Cardiac septum (tissue), 1 donor: ENCODE measurements at places on chromosomes 4 and X. TPM values are rescaled to one million over a fixed set of nuclear protein-coding genes. Genes with fewer than 3 reads are reported as not detected.

CTSO gene
- 9.0 TPM for total RNA-seq

FRMPD4 gene
- 2.0 TPM for total RNA-seq

FRG2 gene
- total RNA-seq: not detected

SPANXA2 gene
- not detected for total RNA-seq

SLC25A14 gene
- total RNA-seq: 6.0 TPM

CRMP1 gene
- total RNA-seq: 1.9 TPM

MAML3 gene
- 4.1 TPM for total RNA-seq

HUWE1 gene
- total RNA-seq: 177 TPM

PCDH19 gene
- total RNA-seq: 0.54 TPM

XAGE1A gene
- not detected for total RNA-seq

C4orf51 gene
- not detected for total RNA-seq

UCHL1 gene
- 76.8 TPM for total RNA-seq

BCOR gene
- 24.2 TPM for total RNA-seq

ZNF630 gene
- 2.9 TPM for total RNA-seq

GRCh38 chr4:168886351-168886750, 123.7 kb downstream of the CBR4 start:
- no peak for DNase-seq

DNA sequence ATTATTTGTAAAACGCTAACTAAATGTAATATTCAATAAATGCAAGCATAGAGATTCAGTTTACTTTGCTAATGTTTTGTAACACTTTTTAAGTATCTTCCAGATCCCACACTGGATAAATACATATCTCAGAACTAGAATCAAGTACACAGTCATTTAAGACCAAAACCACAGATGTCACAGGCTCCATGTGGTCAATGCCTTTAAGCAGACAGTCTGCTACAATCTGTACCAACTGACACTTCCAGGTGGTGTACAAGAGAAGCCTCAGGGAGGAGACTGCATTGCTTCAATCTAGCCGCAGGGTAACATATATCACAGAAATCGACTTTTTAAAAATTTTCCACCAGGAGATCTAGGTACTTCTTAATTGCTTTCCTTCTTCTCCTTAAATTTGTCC, 229.6 kb upstream of the DIAPH2 start:
- no peak for DNase-seq

DNA sequence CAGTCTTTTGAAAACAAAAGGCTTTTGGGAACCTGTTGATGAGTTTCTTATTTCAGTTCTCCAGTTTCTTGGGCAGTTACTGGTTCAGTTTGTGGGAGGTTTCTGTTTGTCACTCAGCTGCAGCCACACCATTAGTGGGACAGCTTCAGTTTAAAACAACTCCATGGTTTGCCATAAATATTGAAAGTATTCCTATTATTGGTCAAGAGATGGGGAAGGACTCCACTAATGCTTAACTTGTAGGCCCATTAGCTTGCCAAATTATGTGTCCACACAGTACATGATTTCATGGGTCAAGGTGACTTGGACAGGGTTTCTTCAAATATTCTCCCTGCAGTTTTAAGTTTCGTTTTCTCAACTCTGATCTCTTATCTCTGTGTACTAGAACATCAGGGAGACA, 15.5 kb upstream of the ASIC5 start:
- DNase-seq: no peak

- no peak for DNase-seq
Measured at GRCh38 chrX:131630534-131630933, 86.7 kb downstream of the OR13H1 start.

DNA sequence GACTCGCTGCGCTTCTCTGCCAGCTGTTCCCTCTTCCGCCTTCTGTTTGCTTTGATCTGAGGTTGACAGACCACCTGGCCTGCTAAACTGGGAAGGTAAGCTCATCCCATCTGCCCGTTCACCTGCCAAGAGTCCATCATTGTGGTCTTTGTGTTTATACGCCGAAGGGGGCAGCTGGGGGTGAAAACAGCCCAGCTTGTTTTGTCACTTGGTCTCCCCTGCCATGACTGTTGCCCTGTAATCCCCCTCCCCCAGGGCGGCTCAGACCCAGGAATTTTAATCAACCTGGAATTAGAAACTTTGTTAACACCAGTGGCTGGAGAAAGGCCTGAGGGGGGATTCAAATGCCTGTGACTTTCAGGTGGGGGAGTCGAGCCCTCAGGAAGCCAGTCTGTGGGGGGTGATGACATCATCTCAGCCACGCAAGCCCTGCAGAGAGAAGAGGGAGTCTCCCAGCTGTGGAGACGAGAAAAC, 333.3 kb downstream of the BCOR start:
- no peak for DNase-seq

GRCh38 chr4:14095831-14096230, 468.3 kb upstream of the BOD1L1 start:
- DNase-seq: no peak

- DNase-seq: no peak
Measured at GRCh38 chr4:4666187-4666586, 124.3 kb upstream of the STX18 start.

- DNase-seq: no peak
Measured at GRCh38 chr4:78610546-78611214, 59.1 kb downstream of the ANXA3 start.

DNA sequence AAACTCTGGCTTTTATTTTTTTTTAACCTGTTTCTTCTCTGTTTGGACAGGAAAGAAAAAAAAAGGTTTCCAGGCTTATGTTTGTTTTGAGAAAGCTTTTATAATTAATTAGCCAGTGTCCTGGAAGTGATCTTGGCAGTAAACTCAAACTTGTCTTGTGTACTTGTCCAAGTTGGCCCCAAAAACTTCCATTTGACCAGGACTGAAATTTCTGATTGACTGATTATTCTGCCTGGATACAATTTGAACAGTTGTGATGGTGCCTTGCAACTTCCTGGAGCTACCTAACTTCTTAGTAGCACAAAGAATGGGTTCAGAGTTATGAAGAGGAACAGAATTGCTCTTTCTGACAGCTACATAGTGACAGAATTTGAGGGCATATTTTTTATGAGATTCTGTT, 62.0 kb downstream of the SLC4A4 start:
- no peak for DNase-seq

GRCh38 chr4:116150152-116150551, 935.2 kb downstream of the TRAM1L1 start:
- no peak for DNase-seq

DNA sequence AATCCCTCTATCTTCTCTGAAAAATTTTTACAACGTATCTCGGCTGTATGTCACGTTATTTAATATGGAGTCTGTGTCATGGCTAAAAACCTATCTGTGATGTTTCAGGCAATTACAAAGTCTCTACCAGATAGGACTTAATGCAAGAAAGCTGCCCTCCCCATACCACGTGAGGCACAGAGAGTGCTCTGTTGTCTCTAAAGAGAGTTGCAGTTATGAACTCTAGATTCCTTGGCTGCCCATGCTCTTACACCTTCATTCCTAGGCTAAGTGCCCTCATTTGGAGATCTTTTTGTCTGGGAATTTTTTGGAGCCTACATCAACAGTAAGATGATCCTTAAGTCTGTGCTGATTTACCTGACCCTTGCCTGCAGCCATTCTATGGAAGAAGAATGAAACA, 935.9 kb downstream of the C4orf33 start:
- DNase-seq: no peak

GRCh38 chr4:68953056-68953596, 1.5 kb upstream of the UGT2A3 start:
- DNase-seq: no peak

DNA sequence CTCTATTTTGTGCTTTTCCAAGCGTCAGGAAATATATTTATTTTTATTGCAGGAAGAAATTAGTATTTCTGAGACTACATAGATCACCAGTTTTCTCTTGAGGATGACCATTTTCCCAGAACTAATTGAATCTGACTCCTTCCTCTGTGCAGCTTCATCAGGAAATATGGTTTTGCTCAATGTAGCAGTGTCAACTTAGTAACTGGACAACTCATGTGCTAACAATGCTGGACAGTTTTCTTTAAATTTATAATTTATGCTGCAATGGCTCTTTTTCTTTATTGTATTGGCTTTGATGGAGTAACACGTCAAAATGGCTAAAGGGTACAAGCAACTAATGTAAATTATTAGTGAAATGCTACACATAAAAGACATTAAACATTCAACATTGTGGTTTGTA, 531.5 kb downstream of the ANKRD50 start:
- DNase-seq: no peak

- DNase-seq: no peak
Measured at GRCh38 chr4:110042545-110043517, 130.1 kb downstream of the EGF start.

- no peak for DNase-seq
Measured at GRCh38 chr4:176492646-176493302, 173.0 kb downstream of the SPCS3 start.

GRCh38 chrX:144896323-144896722, 351.0 kb upstream of the SPANXN1 start:
- DNase-seq: no peak

GRCh38 chr4:130099105-130099504, 1003.2 kb downstream of the C4orf33 start:
- no peak for DNase-seq

DNA sequence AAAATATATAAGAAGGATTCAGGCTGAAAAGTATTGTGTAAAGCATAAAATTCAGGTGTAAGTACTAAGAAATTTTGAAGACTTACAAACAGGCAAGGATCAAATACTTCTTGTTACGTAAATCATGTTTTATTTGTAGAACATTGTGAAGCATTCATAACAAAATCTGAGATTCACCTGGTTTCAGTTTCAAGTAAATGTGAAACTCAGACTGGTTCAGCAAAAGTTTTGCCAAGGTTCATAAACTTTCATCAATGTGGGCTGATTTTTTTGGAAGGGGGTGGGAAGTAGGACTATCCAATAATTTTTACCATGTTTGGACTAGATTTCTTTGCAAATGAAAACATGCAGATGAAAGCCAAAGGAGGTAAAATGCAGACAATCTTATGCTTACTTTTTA, 527.7 kb downstream of the ANKRD50 start:
- no peak for DNase-seq

- no peak for DNase-seq
Measured at GRCh38 chr4:150079081-150079581, 886 bp downstream of the DCLK2 start.

GRCh38 chr4:147015491-147015890, 69.8 kb upstream of the TTC29 start:
- no peak for DNase-seq

DNA sequence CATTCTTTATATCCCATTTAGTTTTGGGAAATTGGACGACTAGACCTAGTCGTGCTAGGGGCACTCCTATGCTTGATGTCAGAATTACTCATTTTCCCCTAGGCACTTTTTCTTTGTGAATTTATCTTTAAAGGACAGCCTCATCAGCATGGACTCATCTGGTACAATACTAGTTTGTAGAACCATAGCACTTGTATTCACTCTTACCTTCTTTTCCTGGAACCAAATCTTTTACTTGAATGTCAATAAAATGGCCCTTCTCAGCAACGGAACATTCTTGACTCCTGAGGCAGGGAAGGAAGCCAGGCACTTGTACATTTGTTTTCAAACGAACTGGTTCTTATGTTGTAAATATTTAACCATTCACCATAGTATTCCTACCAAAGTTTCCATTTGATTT, 187.1 kb downstream of the SHROOM3 start:
- no peak for DNase-seq

- no peak for DNase-seq
Measured at GRCh38 chr4:95181996-95182306, 366.8 kb downstream of the UNC5C start.

DNA sequence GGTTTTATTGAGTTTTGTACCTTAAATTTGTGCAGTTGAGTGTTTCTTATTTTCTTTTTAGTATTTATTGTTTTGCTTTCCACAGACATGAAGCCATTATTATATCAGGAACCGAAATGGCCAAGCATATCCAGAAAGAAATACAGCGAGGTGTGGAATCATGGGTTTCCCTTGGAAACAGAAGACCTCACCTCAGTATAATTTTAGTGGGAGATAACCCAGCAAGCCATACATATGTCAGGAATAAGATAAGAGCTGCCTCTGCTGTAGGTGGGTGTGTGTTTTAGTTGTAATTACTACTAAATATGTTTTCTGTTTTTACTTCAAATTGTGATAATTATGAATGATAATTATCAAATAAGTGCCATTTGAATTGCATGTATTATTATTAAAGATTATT, 16.5 kb downstream of the MTHFD2L start:
- no peak for DNase-seq

DNA sequence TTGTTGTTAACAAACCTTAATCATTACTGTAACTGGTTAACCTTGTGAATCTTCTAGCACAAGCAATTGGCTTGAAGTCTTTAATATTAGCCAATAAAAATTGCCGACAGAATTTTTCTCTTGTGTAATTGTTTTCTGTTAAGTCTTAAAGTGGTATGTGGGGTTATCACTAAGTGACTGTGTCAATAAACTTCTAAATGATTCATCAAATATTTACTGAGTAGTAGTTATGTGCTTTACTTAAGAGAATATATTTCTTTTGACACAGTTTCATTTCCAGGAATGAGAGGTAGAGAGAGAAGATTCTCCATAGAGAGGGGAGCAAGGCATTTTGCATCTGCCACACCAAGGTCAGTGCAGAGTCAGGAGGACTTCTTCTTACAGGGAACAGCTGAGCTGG, 2361.6 kb upstream of the AGA start:
- no peak for DNase-seq

DNA sequence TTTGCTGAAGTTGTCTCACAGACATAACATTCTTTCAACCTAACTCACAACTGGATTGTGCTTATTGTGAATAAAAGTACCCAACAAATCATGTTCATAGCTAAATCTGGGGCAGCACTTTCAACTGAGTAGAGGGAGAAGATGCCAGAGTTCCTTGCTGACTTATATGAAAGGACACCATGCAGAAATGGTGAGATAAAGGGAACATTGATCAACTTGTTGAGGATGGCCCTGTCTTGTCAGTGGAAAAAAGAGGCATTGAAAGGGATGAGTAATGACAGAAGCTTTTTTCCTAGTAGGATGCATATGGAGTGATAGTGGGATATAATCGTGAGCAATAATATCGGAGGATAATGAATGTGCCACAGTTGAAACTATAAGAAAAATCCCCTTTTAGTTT, 221.7 kb downstream of the ARHGAP24 start:
- DNase-seq: no peak

DNA sequence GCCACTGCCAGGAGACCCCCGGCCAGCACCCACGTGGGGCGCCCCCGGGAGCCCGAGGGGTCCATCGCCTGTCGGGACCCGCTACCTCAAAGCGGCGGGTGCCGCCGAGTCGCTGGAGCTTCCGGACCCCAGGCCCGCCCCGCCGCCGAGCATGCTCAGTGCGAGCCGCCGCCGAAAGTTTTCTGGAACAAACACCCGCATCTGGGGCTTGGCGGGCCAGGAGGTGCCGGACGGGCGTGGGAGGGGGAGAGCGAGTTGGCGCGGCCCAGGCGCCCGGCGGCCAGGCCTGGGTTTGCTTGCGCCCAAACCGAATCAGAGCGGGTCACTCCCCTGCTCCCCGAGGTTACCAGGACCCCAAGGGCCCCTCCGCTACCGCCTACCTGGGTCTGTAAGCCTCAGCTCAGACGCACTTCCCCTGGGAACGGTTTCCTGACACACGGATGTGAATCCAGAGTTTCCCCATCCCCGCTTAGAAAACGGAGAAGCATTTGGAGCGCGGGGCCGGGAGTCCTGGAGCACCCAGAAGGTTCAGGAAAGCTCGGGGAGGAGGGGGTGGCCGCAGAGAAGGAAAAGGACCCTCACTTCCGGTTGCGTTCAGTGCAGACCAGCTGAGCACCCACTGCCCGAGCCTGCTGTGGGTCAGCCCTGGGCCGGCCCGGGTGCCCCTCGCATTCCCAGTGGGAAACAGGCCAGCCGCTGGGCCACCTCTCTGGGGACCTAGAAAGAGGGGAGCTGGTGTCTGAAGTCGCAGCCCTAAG, at the start of gene EVC2:
EVC2 (minus strand) TSS at position 111 of the 758 bp plus-strand sequence; CDS start at position 65, 46 bp downstream.
- peak; percentile 88 for DNase-seq

- DNase-seq: no peak
Measured at GRCh38 chrX:71164071-71164470, 19.4 kb downstream of the NLGN3 start.
